ENCODE measurements at places on chromosomes 4 and X.

DNA sequence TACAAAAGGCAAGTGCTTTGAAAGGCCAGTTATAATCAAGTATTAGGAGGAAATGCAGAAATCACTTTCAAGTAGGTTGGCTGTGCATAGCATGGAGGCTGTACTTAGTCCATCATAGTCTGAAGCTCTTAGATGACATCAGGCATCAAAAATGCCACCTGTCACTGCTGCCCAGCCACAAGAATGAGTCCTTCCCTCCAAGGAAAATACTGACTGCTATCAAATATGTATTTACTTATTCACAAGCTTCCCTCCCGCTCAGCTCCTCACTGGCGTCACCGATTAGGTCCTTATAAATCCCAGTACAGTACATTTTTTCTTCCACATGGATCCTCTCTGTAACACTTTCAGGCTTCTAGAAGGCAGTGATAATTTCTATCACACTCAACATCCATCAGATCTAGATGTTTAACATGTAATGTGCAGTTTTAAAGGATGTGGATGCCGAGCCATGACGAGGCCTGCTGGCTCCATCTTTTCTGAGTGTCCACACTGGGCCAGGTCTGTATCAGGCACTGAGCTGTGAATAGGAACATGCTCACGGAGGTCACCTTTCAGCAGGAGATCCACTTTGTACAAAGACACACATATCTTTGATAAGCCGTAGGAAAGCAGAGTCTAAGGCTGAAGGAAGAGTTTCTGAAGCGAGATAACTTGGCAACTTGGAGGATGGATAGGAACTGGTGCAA lies 121.9 kb downstream of the PALLD start:
- DNase-seq = peak; percentile 97

- DNase-seq = peak; percentile 43
Observed at GRCh38 chr4:146585761-146586333, 52.8 kb upstream of the POU4F2 start.

DNA sequence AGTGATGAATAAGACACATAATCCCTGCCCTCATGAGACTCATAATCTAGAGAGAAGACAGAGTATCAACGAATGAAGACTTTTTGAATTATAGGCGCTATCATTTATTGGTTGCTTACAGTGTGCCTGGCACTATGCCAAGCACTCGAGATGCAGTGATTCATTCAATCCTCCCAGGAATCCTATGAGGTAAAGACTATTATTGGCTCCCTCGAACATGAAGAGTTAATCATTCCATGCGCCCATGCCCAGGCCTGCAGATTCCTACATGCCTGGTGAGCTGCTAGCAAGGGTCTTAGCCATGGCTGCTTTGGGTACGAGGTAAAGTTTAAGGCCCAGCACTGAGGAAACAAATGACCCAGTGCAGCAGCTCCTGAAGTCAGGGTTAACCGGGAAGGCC lies 47.0 kb downstream of the TEX13B start:
- DNase-seq = peak; percentile 26

DNA sequence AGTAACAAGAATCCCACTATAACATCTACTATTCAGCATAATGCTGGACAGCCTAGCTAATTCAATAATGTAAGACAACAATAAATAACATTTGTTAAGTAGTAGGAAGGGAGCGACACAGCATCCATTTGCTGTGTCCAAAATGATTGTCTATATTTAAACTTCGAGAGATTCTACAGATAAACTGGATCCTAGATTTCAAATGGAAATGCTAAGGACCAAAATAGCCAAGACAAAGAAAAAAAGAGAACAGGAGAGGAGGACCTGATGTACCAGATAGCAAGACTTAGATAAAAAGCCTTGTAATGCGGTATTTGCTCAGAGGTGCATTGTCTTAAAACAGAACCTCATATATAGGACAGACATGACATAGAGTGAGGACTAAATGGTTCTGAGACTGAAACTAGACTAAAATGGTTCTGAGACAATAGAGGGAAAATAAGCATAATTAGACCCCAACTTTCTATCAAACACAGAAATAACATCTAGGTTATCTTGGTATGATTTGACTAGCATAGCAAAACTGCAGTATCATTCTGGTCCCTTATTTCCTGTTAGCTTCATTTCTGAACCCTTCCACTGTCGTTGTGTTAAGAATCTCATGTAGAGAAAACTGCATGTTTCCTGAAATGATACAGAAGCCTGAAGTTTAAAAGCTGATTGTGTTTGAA lies 3.8 kb downstream of the HPGDS start:
- no peak for DNase-seq

DNA sequence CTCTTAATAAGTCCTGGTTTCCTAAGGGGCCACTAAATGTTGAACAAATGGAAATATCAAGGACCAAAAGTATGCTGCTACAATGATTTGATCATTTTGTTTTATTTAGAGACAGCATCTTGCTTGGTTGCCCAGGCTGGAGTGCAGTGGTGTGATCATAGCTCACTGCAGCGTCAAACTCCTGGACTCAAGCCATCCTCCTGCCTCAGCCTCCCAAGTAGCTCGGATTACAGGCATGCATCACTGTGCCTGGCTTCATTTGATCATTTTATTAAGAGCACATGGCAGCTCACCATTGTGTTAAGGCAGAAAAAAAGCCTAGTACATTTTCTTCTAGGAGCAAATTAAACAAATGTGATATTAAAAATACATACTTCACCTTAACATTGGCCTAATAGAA lies 52.7 kb downstream of the DCLK2 start:
- DNase-seq = peak; percentile 77

GRCh38 chrX:22516893-22517292 lies 244.2 kb downstream of the CBLL2 start:
- no peak for DNase-seq

DNA sequence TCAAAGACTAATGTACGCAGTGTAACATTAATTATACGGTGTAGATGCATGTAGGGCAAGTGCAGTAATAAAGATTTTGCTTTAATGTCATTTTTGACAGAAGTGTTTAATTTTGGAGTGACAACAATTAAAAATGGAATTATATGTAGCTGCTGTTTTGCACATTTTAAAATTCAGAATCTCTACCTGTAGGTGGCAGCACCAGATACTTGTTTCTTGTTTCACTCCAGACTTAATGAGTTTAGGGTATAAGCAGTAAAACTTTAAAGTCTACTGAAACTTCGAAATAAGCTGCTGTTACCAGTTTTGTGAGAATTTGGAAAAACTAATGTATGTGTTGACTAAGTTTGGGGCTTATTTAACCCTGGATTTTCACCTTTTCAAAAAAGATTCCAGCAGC lies 144.9 kb downstream of the POLA1 start:
- DNase-seq = peak; percentile 29

- peak; percentile 25 for DNase-seq
Observed at GRCh38 chr4:95049551-95050233, 291.9 kb downstream of the BMPR1B start.

DNA sequence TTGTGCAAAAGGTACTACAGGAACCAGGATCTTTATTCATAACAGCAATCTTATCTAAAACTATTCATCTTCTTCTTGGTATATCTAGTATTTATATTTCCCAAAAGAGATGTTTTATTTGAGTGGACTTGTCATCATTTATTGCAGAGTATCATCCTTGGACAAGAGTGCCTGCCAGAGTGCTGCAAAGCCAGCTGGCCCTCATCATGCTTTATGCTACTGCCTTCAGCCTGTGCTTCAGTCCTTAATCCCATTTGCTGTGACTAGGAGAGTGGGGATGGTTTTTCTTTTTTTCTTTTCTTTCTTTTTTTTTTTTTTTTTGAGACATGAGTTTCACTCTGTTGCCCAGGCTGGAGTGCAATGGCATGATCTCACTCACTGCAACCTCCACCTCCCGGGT lies 33.5 kb upstream of the ELF2 start:
- no peak for DNase-seq

DNA sequence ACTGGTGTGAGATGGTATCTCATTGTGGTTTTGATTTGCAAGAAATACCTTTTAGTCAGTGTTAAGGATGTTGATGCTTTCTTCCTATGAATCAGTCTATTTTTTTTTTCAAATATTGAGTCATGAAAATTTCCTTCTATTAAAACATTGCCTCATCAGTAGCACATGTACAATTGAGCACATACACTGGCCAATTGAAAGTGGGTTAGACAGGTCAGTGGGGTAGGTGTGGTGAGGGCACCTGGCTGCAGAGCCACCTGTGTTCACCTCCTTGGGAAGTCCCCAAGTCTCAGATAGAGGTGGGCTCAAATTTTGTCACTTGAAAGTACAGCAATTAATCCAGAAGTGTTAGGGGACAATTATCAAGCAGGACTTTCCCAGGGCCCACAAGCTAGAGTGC lies 243.7 kb downstream of the SPRY1 start:
- peak; percentile 37 for DNase-seq

DNA sequence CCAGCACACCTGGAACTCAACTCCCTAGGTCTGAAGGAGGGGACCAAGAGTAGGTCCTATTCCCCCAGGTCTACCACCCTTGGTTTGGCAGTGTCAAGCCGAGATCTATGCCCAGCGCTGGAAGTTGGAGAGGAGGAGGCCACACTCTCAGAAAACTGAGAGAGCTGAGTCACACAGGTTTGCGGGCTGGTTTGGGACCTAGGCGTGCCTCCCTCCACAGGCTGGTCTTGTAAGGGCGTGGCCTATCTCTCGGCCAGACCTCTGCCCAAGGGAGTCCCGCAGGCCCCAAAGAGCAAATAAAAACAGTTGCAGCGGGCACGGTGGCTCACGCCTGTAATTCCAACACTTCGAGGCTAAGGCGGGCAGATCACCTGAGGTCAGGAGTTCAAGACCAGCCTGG lies 52.9 kb upstream of the INTU start:
- no peak for DNase-seq

DNA sequence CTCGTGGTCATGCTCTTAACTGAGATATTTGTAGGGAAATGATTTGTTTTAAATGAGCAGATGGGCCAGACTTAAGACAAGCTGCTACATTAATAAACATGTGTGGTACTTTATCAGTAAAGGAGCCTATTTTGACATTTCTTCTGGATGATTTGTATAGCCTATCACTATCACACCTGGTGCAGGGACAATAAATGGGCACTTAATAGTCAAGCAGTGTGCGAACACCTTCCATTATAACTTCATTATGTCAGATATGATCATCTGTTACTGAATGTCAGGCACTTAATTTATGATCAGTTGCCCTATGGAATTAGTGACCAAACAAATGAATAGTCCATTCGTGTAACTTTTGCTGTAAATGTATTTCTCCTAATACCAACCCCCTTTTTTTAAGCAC lies 628.8 kb downstream of the ADGRL3 start:
- no peak for DNase-seq

GRCh38 chr4:168528131-168528949 lies 31.5 kb downstream of the PALLD start:
- DNase-seq = peak; percentile 91

- no peak for DNase-seq
Observed at GRCh38 chr4:84678976-84679744, 96.2 kb downstream of the CDS1 start.

GRCh38 chr4:57048590-57049304 lies 61.4 kb downstream of the IGFBP7 start:
- DNase-seq = peak; percentile 73

GRCh38 chr4:23888421-23889319 lies 1.2 kb downstream of the PPARGC1A start:
- peak; percentile 64 for DNase-seq

DNA sequence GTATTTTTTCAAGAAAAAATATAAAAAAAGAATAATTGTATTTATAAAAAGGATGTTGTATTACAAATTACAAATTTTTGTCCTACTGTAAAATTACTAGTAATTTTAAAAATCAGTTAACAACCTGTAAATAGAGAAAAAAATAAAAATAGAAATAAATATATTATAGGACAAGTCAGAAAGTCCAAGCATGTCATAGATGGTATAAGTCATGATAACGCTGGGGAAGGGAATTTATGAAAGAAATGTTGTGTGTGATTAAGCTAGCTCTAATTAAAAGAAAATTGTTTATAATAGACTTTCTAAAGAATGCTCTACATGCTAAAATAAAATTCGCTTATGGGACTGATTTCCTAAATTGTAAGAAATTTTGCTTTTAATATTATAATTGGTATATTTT lies 2329.9 kb downstream of the ARAP2 start:
- DNase-seq = no peak

DNA sequence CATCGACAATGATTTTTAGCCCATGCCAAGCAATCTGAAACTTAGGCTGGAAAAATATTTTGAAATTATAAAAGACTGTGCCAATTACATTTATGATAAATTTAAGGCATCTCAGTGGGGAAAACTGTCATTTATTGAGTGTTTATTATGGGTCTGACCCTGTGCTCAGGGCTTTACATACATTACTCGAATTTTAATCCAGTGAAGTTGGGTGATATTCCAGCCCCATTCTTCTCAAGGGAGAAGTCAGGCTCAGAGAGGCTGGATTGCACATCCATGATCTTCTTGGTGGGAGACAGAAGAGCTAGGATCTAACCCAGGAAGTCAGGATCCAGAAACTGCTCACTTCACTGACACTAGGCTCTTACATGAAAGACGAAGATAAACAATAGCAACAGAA lies 260.8 kb downstream of the QDPR start:
- DNase-seq = no peak

DNA sequence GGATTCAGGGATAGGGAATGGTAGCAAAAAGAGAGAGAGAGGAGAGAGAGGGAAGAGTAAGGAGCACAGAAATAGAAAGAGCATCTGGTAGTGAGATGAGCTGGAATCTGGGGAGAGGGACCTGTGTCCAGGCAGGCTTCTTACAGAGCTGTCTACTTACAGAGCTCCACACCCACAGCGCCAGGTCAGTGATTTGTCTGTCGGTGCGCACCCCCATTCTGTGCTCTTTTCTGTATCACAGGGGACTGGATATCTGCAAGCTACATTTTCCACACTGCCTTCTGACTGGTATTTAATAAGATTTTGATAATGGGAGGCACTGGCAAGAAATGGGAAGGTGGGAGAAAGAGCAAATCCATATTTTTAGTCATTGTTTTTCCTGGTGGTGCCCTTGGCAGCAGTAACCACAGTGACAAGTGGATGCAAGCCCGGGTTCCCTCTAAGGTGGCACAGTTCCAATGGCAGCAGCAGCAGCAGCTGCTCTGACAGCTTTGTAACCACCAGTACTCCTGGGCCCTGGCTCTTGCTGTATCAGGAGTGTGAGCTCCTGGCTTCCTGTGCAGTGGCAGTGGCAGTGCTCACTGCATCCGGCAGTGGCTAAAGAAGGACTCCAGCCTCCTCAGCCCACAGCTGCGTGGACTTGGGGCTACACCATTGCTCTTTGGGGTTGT lies 300.5 kb downstream of the TRIML1 start:
- DNase-seq = peak; percentile 56
